ENCODE measurements at places on chromosomes 12 and 14.
A peak's percentile ranks its signal among the peaks of the same experiment; 100 is the strongest.

DNA sequence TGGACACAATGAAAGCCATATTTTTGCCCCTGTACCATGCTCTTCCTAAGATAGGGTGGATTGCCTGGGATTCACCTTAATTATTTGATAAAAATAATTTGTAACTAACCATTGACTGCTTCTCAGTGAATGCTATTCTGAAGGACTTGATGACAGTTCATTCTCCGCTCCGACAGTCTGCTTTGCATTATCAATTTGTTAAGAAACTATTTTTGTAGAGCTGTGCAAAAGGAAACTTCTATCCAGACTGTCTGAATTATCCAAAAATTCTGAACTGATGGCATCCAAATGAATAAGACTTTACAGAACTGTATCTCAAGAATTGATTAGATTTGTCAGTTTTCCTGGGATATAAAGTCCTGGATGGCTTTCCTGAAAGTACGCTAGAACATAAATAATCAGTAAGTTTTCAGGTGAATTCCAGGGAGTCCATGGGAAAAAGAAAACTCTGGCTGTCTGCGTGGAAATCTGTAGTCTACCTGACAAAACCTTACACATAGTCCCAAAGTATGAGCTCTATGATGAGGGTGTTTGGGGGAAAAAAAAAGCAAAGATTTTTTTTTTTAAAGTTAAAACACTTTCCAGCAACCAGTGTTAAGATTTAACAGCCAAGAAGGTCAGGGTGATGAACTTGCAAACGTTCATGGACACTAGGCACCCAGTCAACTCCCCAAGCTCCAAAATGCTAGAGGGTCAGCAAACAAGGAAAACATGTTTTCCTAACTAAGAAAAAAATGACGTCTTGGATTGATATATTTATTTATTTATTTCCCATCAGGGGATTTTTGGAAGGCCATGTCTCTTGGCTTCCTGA lies 291.1 kb upstream of the TBX3 start:
- DNase-seq = no peak

- DNase-seq = no peak
Measured at GRCh38 chr14:64394977-64395633, 7.0 kb downstream of the MTHFD1 start.

DNA sequence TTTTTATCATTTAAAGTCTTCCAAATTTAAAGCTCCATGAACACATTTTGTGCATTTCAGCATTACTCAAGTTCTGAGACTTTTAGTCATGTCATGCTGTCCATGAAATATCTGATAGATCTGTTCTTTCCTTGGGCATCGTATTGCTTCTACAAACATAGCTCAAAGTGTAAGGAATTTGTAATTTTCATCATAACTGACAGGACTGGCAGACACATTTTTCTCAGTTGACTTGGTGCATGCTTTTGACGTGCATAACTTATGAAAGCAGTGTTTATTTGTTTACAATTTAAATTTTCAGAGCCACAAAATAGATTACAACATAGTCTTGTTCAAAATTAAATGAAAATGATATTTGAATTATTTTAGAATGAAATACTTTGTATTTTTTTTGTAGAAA lies 812.1 kb upstream of the NOVA1 start:
- no peak for DNase-seq

- peak; percentile 96 for DNase-seq
Measured at GRCh38 chr14:67816326-67817002, at the start of gene ZFYVE26. ZFYVE26 (minus strand) TSS chr14:67816590; CDS start chr14:67815963, 627 bp downstream.

- DNase-seq = peak; percentile 84
Measured at GRCh38 chr12:49903700-49904423, at the start of gene FAIM2. FAIM2 (minus strand) TSS chr12:49903900; CDS start chr12:49903792, 108 bp downstream.

GRCh38 chr12:96034621-96035282 lies 635 bp downstream of the LTA4H start:
- DNase-seq = no peak

DNA sequence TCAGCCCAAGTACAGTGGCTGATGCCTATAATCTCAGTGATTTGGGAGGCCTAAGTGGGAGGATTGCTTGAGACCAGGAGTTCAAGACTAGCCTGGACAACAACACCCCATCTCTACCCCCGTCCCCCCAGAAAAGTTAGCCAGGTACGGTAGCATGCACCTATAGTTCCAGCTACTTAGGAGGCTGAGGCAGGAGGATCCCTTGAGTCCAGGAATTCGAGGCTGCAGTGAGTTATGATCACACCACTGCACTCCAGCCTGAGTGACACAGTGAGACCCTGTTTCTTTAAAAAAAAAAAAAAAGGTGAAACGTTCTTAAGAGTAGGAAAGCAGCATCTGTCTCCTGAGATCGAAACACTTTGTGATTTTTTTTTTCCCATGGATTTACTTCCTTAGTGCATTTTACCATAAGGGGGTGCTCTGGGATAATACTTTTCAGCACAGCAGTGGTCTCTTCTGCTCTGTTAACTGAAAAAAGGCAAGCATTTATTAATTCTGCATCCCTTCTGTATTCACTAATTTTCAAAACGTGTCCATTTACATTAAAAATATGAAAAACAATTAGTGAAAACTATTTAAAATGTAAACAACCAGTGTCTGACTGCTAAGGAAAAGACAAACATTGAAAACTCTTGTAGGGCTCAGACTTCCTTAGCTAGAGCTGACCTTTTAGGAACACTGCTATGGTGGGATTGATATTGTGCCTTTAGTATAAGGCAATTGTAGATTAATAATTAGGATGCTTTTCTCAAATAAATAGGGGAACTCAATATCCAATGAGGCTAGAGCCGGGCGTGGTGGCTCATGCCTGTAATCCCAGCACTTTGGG lies 31.2 kb upstream of the USP44 start:
- peak; percentile 47 for DNase-seq
